ENCODE measurements at places on chromosomes 3 and 15.

- DNase-seq: no peak
Observed at GRCh38 chr3:136136454-136136853, 59.7 kb downstream of the MSL2 start.

GRCh38 chr15:25711164-25711563 lies 152.0 kb downstream of the ATP10A start:
- DNase-seq: peak; percentile 8

DNA sequence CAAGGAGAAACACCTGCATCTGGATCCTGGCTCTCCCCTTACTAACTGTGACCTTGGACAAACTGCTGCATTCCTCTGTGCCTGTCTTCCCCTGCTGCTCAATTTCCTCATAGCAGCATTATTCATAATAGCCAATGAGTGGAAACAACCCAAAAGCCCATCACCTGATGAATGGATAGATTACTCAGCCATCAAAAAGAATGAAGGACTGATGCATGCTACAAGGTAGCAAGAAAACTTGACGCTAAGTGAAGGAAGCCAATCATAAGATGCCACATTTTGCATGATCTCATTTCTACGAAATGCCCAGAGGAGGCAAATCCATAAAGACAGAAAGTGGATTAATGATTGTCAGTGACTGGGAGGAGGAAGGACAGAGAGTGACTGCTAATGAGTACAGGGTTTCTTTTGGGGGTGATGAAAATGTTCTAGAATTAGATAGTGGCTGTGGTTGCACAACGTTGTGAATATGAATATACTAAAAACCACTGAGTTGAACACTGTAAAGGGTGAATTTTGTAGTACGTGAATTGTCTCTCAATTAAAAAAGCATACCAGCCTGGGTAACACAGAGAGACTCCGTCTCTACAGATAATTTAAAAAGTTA lies 11.2 kb downstream of the IGDCC4 start:
- no peak for DNase-seq

- no peak for DNase-seq
Observed at GRCh38 chr15:78875107-78875914, 2.6 kb downstream of the MORF4L1 start.

GRCh38 chr15:42704492-42704926 lies 32.4 kb downstream of the CDAN1 start:
- DNase-seq: peak; percentile 61

DNA sequence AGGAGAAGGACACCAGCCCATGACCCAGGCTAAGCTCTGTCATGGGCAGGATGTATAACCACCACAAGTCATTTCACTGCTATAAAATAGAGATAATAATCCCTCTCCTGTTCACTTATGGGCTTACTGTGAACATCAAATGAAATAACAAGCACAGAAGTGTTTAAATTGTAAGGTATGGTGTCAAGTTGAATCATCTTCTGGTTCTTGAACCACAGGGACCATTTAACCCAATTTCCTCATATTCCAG lies 44.3 kb upstream of the TLE3 start:
- no peak for DNase-seq

- no peak for DNase-seq
Observed at GRCh38 chr3:42080453-42080872, 10.7 kb upstream of the TRAK1 start.

- DNase-seq: no peak
Observed at GRCh38 chr15:41281236-41281635, 50.2 kb downstream of the CHP1 start.

DNA sequence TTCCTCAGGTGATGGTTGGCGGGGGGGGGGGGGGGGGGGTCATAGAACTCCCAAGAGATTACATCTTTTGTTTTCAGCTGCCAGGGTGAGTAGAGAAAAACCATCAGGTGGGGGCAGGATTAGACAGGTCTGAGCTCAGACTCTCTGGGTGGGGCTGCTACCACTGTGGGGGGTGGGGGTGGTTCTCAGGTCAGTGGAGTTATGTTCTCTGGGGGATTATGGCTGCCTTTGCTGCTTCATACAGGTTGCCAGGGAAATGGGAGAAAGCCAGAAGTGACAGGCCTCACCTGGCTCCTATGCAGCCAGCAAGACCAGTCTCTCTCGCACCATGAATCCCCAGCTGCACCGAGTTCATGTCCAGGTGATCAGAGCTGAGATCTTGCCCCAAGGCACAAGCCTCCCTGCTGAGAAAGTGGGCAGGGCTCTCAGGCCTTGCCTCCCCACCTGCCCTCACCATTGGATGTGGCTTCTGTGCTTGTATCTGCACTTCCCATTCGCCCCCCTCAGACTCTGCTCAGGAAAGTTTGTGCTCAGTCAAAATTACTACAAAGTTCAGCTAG lies 828.1 kb downstream of the MCTP2 start:
- no peak for DNase-seq

GRCh38 chr3:137746808-137747207 lies 17.3 kb upstream of the SOX14 start:
- DNase-seq: no peak

DNA sequence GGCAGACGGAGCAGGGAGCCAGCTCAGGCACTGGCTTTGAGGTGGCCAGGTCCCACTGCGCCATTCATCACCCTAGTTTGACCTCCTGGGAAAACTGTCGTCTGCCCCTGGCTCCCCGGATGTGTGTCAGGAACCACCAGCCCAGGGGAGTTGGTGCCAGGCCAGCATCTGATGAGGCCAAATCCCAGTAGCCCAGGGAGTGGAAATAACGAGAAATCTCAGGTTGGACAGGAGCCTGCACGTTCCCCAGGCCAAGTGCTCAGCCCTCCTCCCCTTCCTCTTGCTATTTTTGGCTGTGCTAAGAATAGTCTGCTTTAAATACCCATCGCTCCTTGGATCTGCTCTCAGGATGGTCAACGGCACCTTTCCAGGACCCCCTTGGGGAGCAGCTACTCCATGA lies 93.1 kb upstream of the RPL32 start:
- no peak for DNase-seq

- DNase-seq: no peak
Observed at GRCh38 chr3:48475188-48475587, 28.7 kb downstream of the ATRIP start.

GRCh38 chr15:82532991-82533481 lies 7.2 kb downstream of the RPS17 start:
- no peak for DNase-seq

- DNase-seq: no peak
Observed at GRCh38 chr3:126781889-126782491, 78.0 kb downstream of the CHCHD6 start.

DNA sequence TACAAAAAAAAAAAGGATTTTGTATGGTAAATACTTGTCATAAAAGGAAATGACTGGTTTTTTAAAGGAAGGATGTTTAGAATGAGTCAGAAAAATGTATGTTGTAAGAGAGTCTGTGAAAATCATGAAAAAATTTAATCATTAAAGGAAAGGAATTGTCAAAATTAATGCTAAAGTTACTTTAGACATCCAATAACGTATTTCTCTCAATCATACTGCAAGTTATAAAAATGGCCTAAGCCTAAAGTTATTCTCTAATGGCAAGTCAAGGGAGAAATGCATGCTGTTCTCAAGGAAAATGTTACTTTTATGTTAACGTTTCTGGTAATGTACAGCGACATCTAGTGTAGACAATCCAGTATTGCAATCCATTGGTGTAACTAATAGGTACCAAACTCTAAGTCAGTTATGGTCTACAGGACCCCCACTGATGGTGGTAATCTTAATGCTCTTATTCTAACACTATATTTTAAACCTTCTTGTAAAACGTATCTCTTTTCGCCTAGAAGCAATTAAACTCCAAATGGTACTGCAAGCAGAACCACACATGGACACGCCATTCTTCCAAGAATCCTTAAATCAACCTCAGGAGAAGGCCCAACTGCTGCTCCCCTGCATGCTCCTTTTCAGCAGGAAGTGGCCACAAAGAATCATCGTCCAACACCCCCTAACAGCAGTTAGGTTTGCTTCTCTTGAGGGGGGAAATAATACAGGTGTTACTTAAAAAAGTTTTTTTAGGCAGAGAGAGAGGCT lies 35.2 kb downstream of the NCEH1 start:
- DNase-seq: no peak

GRCh38 chr3:159832024-159832423 lies 156.6 kb upstream of the IL12A start:
- DNase-seq: no peak

DNA sequence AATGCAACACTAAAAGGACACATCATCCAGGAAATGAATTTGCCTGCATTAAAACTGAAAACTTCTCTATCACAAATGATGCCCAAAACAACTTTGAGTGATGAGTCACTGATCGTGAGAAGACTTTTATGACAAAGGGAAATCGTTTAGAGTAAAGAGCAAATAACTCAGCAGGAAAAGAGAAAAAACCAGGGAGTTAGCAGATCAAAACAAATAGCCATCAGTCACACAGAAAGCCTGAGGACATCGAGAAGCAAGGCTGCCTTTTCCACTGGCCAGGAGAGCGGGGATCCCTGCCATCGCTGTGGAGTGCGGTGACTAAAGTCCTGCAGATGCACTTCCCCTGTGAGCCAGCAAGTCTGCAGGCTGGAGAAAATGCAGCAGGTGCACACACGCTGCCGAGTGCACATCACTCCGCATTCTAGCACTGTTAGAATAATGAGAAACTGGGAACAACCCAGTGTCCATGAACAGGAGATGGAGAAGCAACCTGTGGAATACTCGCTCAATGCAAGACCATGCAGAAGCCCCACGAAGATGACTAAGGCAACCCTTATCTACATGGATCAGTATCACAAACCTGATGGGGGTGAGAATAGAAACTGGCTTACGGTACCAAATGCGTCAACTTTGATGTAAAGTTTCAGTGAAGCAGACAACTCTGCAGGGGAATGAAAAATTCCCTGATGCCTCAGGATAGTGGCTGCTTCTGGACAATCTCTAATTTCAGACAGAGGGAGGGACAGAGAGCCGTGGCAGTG lies 86.4 kb downstream of the NSMCE3 start:
- DNase-seq: no peak

- DNase-seq: no peak
Observed at GRCh38 chr3:160213191-160213590, 12.0 kb upstream of the C3orf80 start.

DNA sequence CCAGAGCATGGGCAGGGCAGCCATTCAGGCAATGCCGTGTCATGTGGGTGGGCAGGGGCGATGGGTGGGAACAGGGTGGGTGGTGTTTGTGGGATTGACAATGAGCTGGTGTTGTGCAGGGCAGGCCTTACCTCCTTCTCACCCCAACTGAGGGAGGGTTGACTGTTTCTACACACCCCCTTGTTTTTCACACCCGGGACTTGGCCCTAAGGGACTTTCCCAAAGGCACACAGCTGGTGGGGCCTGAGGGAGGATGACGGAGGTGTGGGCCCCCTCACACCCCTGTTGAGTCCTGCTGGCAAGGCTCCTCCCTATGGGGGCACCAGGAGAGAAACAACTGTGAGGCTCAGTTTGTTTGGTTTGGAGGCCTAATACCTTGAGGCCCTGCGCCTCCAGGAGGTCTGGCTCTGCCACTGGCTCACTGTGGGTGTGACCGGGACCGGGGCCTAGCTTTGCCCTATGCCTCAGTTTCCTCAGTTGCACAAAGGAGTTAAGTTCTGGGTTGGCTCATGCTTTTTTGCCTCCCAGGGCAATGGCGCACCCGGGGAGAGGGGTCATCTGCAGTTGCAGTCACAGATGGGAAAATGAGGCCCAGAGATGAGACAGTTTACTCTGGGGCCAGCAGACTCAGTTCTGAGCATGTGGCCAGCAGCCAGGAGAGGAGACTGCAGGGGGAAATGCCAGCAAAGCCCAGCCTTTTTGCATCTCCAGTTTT lies 5.1 kb upstream of the DNAH1 start:
- no peak for DNase-seq

- no peak for DNase-seq
Observed at GRCh38 chr3:67781218-67781617, 126.8 kb upstream of the SUCLG2 start.

DNA sequence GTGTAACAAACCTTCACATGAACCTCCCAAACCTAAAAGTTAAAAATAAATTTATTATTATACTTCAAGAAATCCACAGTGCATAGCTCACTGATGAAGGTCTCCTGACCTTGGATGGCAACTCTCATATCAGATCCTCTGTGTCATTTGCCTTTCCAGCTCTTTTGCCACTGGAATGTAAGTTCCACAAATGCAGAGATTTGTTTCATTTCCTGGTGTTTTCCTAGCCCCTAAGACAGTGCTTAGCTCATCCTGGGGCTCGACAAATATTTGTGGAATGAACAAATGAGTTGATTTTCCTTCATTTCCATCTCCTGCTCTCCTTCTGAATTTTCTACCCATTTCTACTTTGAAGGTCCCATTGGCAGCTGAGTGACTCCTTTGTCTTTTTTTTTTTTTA lies 56.0 kb downstream of the FRMD4B start:
- DNase-seq: no peak

Measured in upper lobe of right lung (tissue), 1 donor.